H1 (cell line): ENCODE measurements at places on chromosomes 16 and 17. TPM values are rescaled to one million over a fixed set of nuclear protein-coding genes. Genes with fewer than 3 reads are reported as not detected.

Gene OR2C1
- total RNA-seq = not detected in 2 replicates

DNA sequence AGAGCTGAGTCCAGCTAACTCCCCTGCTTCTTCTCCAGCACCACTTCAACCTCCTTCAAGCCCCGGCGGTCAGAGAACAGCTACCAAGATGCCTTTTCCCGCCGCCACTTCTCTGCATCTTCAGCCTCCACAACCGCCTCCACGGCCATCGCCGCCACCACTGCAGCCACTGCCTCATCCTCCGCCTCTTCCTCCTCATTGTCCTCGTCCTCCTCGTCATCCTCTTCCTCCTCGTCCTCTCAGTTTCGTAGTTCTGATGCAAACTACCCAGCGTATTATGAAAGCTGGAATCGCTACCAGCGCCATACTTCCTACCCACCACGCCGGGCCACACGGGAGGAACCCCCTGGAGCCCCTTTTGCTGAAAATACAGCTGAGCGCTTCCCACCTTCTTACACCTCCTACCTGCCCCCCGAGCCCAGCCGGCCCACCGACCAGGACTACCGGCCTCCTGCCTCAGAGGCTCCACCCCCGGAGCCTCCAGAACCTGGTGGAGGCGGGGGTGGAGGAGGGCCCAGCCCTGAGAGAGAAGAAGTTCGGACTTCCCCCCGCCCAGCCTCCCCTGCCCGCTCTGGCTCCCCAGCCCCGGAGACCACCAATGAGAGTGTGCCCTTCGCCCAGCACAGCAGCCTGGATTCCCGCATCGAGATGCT lies 7.1 kb downstream of the SETD1A start:
- peaks cover 57% of the 10 kb centered on the region for H3K36me3 ChIP-seq
- H3K27me3 ChIP-seq = no peaks in the 10 kb centered on the region
- DNase-seq = no peak
- no peak overlapping the region for H3K4me3 ChIP-seq
- H3K4me1 ChIP-seq = no peaks in the 10 kb centered on the region

DNA sequence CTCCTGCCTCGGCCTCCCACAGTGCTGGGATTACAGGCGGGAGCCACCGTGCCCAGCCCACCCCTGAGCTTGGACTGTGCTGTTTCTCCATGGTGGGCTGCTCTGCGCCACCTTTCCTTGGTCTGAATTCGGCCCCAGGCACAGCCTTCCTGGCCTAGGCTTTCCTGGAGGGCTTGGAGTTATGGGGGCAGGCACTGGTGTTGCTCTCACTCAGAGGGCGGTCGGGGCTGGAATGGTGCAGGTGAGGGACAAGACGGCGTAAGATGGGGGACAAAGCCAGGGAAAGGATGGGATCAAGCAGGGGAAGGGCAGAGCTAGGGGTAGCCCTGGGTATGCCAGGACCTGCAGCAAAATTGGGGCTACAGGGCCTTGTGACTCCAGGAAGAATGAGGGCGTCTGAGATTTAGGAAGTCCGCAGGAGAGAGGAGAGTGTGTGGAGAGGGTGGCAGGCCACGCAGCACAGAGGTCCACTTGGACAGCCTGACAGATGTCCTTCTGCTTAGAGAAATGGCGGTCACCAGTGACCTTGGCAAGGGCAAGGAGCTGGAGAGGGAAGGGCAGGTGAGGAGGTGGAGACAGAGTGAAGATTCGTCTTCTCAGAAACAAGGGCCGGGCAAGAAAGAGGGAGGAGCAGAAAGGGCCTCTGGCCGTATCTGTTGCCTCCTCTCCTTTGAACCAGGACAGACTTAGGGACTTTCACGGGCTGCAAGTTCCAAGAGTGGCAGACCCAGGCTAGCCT lies 1.6 kb upstream of the ATP6V0C start:
- no peak for DNase-seq
- no peak overlapping the region for H3K27ac ChIP-seq
- no peaks in the 10 kb centered on the region for H3K27me3 ChIP-seq

- H3K4me3 ChIP-seq = no peak overlapping the region
- no peak overlapping the region for H3K27ac ChIP-seq
- no peak for DNase-seq
- peaks cover 18% of the 10 kb centered on the region; the same call in 1 of the 2 replicates for H3K36me3 ChIP-seq
Measured at GRCh38 chr16:88732172-88732960, 26.1 kb downstream of the CTU2 start.

- H3K27me3 ChIP-seq = no peaks in the 10 kb centered on the region
- peak overlapping the region; percentile 57; the same call in 1 of the 2 replicates for H3K27ac ChIP-seq
- H3K4me1 ChIP-seq = peaks cover 26% of the 10 kb centered on the region
- DNase-seq = no peak
- peak overlapping the region; percentile 84 for H3K4me3 ChIP-seq
- H3K36me3 ChIP-seq = peaks cover 17% of the 10 kb centered on the region
Measured at GRCh38 chr17:39926588-39927100, 757 bp downstream of the ORMDL3 start.

Gene ACSM5
- total RNA-seq = not detected in 2 replicates

GRCh38 chr17:68035131-68035522 lies 408 bp upstream of the KPNA2 start:
- H3K4me1 ChIP-seq = peaks cover 5% of the 10 kb centered on the region
- DNase-seq = no peak
- peaks cover 33% of the 10 kb centered on the region for H3K36me3 ChIP-seq
- peak overlapping the region; percentile 53 for H3K4me3 ChIP-seq
- no peak overlapping the region for H3K27ac ChIP-seq

- no peak within 1 kb of the TSS for H3K27ac ChIP-seq
- H3K27me3 ChIP-seq = no peaks in the 10 kb centered on the region
Measured at GRCh38 chr17:58487589-58488427, at the start of gene HSF5. TSS of gene HSF5 (minus strand) at chr17:58488408. CDS start at chr17:58488274, 134 bp downstream.
